ENCODE measurements at places on chromosomes 16 and 17.

GRCh38 chr17:82358465-82359350 lies at the start of gene TEX19:
Gene TEX19, plus strand, starts transcription at chr17:82359247. Its CDS starts 2,904 bp downstream, at chr17:82362151.
- no peak for ATAC-seq

GRCh38 chr17:3974980-3975379 lies 10.7 kb upstream of the ATP2A3 start:
- ATAC-seq = no peak

GRCh38 chr17:17366941-17367875 lies 64.0 kb downstream of the NT5M start:
- ATAC-seq = no peak

- ATAC-seq = no peak
These were observed 2.6 kb upstream of the HOXB5 start for GRCh38 chr17:48596000-48596734.

GRCh38 chr16:88411951-88412576 lies 29.3 kb downstream of the ZNF469 start:
- ATAC-seq = no peak
